Stimulated activated CD4-positive, alpha-beta T cell treated with anti-CD3 and anti-CD28 coated beads, Interleukin-12 subunit alpha, Interleukin-12 subunit beta, amount 100 ng/mL, for 48 hours (primary cell): ENCODE measurements at places on chromosomes 5 and 9.

GRCh38 chr5:77946381-77947040, 170.4 kb upstream of the TBCA start:
- DNase-seq: no peak

DNA sequence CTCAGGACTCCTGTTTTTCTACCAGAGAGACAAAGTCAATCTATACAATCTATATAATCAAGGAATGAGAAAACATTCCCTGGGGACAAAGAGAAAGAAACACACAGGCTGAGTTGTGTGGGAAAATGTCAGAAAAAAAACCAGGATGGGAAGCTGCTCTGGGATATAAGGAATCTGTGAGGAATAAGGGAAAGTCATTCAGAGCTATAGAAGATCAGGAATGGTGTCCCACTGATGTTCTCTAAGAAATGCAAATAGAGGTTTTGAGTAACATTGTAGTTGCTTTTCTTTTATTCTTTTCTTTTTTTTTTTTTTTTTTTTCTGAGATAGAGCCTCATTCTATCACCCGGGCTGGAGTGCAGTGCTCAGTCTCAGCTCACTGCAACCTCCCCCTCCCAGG, 605.9 kb upstream of the KLF4 start:
- DNase-seq: no peak

GRCh38 chr5:85182344-85182743, 797.7 kb upstream of the EDIL3 start:
- DNase-seq: no peak

DNA sequence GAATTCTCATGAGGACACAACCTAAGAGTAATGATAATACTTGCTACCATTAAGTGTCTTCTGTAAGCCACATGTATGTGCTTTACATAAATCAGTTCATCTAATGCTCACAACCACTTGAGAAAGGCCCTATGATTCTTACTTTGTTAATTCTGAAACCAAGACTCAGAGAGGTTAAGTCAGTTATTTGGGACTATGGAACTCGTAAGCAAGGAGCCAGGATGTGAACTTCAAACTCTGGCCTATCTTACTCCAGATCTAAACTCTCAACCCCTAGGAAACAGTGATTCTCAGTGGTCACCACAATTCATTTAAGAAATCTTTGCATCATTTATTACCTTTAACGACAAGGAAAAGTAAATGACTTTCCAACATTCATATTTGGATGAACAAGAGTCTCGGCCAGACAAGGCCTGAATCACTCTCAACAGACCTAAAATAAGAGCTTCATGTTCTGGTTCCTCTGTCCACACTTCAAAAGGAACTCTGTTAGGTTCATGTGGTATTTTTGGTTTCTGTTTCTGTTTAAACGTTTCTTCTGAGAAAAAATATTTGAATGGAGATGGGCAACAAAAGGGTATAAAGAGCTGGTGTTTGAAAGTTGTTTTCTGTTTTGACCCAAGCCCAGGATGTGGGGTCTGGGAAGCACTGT, 104.8 kb downstream of the LPAR1 start:
- no peak for DNase-seq

GRCh38 chr5:63794296-63794695, 167.9 kb downstream of the HTR1A start:
- no peak for DNase-seq

DNA sequence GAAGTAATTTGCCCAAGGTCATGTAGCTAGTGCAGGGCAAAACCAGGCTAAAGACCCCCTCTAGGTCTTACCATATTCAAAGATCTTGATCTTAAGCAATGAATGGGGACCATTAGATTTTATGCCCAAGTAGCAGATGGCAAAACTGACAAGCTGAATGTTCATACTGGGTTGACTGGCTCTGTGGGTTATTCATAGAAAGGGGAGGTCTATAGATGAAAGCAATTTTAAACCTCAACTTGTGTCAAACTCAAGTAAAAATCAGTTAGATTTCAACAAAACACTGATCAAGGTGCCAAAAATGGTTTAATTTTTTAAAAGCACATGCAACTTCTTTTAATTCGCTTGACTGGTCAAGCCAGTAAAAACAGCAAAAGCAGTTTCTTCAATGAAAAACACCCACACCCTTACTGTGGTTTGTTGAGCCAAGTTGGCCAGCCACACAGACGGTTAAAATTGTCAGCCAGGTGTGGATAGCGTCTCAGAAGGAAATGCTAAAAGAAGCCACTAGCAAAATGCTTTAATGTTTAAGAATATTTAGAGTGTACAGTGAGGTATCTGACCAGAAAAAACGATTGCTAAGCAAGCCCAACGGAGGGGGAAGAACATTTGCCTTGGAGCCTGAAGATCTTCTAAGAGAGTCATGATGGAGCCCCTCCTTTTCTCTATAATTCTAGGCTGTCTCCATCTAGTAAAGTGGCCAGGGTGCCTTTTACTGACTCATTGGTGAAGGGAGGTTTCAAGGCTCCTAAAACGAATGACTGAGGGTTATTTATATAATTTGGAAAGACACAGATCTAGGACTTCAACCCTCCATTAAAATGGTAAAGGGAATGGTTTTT, 539.6 kb upstream of the CLINT1 start:
- DNase-seq: no peak

GRCh38 chr5:1868886-1869475, 13.7 kb downstream of the IRX4 start:
- DNase-seq: no peak

DNA sequence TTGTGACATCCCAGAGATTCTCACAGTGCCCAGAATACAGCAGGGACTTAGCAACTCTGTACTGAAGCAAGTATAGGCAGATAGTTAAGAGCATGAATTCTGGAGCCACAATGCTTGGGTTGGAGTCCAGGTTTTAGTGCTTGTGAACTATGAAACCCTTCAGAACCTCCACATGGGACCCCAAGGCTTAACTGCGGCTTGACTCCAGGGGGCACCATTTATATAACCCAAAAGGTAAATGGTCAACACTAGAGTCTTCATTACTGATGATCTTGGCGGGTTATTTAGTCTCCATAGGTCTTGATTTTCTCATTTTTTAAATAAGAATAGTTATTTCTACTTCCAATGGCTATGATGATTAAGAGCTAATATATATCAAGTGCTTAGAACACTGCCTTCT, 390.3 kb downstream of the TAF11L14 start:
- no peak for DNase-seq

DNA sequence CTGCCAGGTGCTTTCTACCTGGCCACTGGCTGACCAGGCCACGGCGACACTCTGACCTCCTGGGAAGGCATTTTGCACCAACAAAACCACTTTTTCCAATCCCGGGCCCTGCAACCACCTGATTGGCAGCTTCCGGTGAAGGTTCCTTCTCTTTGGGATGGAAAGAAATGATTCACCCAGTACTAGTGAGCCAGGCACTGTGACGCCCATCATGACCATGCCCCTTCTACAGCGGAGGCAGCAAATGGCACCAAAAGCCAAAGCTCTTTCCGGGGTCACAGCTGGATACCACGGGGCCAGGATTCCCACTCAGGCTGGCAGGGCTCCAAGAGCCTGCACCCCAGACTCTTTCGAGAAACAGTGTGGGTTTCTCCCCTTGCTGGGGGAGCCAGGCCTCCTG, 4.7 kb downstream of the NOTCH1 start:
- no peak for DNase-seq
